Keratinocyte (primary cell): ENCODE measurements at places on chromosomes 4 and X.

DNA sequence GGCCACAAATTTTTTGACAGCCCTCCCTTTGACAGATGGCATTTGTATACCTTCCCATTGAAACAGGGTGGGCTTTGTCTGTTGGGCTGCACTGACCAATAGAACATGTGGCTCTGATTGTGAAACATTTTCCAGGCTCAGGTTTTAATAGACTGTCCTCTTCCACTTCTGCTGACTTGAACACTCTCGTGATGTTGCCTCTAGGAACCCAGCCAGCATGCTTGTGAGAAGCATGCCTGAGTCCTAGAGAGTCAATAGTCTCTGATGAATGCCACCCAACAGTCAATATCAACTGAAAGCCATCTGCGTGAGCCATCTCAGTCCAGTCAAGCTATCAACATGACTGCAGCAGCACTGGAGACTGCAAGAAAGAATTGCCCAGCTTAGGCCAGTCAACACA, 290.0 kb downstream of the SLC7A11 start:
- no peak overlapping the region for H3K4me3 ChIP-seq
- H3K27ac ChIP-seq = no peak overlapping the region
- no peaks in the 10 kb centered on the region for H3K27me3 ChIP-seq
- no peak for DNase-seq
- H3K4me1 ChIP-seq = peaks cover 10% of the 10 kb centered on the region
- no peaks in the 10 kb centered on the region for H3K36me3 ChIP-seq

DNA sequence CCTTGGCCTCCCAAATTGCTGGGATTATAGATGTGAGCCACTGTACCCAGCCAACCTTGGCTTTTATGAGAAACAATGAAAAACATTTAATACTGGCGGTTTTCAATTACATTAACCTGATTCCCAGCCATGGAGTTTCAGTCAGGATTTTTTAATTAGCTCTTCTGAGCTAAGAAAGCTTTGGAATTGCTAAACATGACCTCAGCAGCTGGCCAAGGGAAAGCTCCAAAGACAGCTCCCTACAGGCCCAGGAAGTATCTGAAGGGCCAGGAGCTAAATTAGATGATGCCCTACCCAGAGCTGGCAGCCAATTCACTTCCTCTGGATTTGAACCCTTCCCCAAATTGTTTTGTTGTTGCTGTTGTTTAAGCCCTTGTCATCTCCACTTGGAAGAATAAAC, 26.5 kb upstream of the FUNDC1 start:
- no peak overlapping the region for H3K4me3 ChIP-seq
- H3K36me3 ChIP-seq = no peaks in the 10 kb centered on the region
- H3K27me3 ChIP-seq = no peaks in the 10 kb centered on the region

- H3K27ac ChIP-seq = no peak overlapping the region
- H3K4me1 ChIP-seq = peaks cover 6% of the 10 kb centered on the region
- H3K36me3 ChIP-seq = no peaks in the 10 kb centered on the region
- H3K27me3 ChIP-seq = no peaks in the 10 kb centered on the region
These were observed 43.1 kb upstream of the SETD7 start for GRCh38 chr4:139599076-139599475.

- H3K4me1 ChIP-seq = no peaks in the 10 kb centered on the region
- H3K4me3 ChIP-seq = peak overlapping the region; percentile 85
- peak overlapping the region; percentile 70 for H3K27ac ChIP-seq
- no peak for DNase-seq
- H3K36me3 ChIP-seq = no peaks in the 10 kb centered on the region
- peaks cover 7% of the 10 kb centered on the region for H3K27me3 ChIP-seq
These were observed 706 bp downstream of the CHIC1 start for GRCh38 chrX:73563738-73564068.

DNA sequence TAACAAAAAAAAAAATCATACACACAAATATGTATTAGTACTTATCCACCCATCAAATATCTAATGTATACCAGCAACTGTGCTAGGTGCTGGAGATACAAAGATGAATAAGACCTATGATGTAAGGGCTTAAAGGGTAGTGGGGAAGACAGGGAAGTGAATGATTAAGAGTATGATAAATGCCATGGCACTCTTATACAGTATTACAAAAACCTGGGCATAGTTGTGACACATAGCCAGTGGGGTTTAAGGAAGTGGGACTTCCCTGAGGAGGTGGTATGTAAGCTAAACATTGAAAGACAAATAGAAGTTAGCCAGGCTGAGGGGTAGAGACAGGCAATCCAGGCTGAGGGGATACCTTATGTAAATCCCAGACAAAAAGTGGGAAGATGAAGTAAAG, 23.5 kb downstream of the CHM start:
- no peak overlapping the region for H3K4me3 ChIP-seq
- H3K27me3 ChIP-seq = no peaks in the 10 kb centered on the region
- no peak for DNase-seq
- no peaks in the 10 kb centered on the region for H3K36me3 ChIP-seq

- peaks cover 9% of the 10 kb centered on the region for H3K4me1 ChIP-seq
- no peaks in the 10 kb centered on the region for H3K27me3 ChIP-seq
- no peak overlapping the region for H3K4me3 ChIP-seq
- DNase-seq = no peak
- H3K36me3 ChIP-seq = no peaks in the 10 kb centered on the region
These were observed 9.7 kb downstream of the FGFBP1 start for GRCh38 chr4:15928883-15929282.

- no peaks in the 10 kb centered on the region for H3K27me3 ChIP-seq
- no peak overlapping the region for H3K4me3 ChIP-seq
- no peak overlapping the region for H3K27ac ChIP-seq
- no peaks in the 10 kb centered on the region for H3K36me3 ChIP-seq
- DNase-seq = peak; percentile 46
- H3K4me1 ChIP-seq = peaks cover 11% of the 10 kb centered on the region
These were observed 144.4 kb downstream of the GLRA2 start for GRCh38 chrX:14673764-14674163.

GRCh38 chr4:19700992-19701391, 550.7 kb upstream of the SLIT2 start:
- no peaks in the 10 kb centered on the region for H3K36me3 ChIP-seq
- DNase-seq = no peak
- no peak overlapping the region for H3K4me3 ChIP-seq
- H3K27me3 ChIP-seq = no peaks in the 10 kb centered on the region

DNA sequence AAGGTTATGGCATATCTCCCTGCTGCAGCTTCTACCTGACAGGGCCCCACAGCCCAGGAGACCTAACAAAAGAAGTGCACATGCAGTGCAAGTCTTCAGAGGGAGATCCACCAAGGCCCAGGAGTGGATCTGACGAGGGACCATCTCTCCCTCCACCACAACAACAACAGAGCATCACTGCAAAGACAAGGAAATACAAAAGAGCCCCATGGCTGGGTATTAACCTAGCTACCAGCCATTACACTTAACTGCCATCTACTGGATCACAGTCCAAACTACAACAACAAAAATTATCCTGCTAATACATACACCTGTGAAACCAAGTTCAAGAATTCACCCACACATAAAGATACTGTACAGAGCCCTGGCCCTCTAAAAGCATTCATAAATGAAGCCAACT, 280.2 kb upstream of the SLC7A11 start:
- H3K27ac ChIP-seq = no peak overlapping the region
- no peak overlapping the region for H3K4me3 ChIP-seq
- no peaks in the 10 kb centered on the region for H3K4me1 ChIP-seq
- H3K36me3 ChIP-seq = no peaks in the 10 kb centered on the region
- no peaks in the 10 kb centered on the region for H3K27me3 ChIP-seq
